ENCODE measurements at places on chromosomes 4 and X.

- no peak for DNase-seq
These were observed 471.0 kb downstream of the BCOR start for GRCh38 chrX:39626749-39627148.

DNA sequence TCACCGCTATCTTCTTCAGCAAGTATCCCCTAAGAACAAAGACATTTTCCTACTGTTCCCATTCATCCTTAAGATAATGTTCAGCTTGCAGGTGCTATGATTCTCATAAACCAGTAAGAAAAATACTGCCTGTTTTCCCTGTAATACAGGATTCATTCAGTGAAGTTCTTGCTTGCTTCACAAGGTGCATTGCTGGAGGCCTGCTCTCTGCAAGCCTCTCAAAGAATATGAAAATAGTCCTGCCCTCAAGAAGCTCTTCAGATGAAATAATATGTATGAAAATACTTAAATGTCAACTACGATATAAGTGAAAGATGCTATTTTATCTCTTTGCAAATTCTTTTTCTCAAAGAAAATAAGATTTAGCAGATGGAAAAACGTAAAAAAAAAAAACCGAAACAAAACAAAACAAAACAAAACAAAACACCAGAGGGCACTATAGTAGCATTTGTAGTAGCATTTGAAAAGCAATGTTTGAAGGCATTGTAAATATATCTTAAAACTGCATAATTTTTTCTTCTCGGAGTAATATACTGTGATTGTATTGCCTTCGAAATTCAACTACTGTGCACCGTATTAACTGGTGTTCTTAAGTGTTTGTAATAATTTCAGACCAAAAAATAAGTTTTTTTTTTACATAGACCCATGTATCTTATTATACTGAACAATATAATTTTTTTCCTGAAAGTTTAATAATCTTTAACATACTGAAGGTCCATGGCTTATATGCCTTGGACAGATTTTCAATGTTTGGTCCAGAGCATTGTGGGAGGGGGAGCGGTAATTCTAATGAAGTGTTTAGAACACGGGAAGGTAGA, 26.0 kb downstream of the ADH4 start:
- DNase-seq: no peak

DNA sequence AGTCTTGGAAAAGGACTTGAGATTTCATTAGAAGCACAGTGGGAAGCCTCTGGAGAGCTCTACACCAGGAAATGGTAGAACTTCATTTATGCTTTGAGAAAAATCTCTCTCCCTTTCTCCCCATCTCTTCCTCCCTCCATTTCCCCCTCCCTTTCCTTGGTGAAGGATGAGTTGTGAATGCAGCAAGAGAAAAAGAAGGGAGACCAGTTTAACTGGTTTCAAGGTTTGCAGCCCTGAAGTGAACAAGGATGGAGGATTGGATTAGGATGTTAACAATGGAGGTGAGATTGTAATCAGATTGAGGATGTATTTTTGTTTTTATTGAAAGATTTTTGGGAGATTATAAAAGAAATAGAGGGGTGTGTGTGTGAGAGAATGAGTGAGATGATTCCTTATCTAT, 99.5 kb downstream of the ANK2 start:
- no peak for DNase-seq

- DNase-seq: no peak
These were observed 740.3 kb upstream of the FRG1 start for GRCh38 chr4:189200353-189200752.

GRCh38 chr4:163747886-163748285, 253.4 kb downstream of the TMA16 start:
- no peak for DNase-seq

DNA sequence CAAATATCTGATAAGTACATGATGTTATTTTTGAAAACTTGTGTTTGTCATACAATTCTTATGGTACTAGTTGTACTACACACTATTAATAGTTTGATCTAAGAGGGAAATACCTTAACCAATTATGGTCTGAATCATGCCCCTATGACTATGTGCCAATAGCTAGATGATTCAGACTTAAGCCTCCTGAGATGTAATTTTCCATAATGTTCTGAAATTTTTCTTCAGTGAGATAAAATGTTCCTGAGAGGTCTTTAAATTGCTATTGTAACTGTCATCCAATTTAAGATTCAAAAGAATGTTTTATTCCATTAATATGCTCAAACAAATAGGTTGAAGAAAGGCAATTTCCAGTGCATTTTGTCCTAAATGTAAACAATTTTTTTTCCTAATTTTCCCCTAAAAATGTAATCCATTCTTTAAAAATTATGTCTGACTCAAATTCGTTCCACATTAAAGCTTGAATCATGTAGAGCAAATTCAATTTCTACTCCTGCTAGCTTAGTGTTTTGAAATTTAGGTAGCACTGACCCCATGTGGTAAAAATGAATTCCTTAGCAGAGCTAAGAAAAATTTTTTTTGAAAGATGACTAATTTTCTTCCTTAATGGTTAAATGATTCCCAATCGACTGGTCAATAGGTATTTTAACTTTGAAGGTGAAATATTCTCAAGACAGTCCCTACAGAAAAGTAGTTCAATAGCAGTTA, 49.1 kb downstream of the APOOL start:
- DNase-seq: no peak

DNA sequence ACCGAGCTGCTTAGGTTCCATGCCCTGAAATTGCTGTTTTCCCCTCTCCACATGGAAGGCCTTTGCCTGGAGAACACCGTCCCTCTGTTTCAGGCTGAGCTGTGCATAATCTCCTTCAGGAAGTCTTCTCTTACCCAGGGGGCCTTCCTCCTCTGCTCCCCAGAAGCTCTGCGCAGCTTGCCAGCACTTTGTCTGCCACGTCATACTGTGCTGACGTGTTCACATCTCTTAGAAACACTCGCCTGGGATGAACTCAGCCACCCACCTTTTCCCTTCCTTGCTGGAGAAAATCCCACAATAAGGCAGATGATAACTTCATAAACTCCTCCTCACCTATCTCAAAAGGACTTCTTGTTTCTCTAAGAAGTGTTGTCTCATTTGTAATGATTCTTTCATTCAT, 110.7 kb downstream of the ARHGAP10 start:
- no peak for DNase-seq

DNA sequence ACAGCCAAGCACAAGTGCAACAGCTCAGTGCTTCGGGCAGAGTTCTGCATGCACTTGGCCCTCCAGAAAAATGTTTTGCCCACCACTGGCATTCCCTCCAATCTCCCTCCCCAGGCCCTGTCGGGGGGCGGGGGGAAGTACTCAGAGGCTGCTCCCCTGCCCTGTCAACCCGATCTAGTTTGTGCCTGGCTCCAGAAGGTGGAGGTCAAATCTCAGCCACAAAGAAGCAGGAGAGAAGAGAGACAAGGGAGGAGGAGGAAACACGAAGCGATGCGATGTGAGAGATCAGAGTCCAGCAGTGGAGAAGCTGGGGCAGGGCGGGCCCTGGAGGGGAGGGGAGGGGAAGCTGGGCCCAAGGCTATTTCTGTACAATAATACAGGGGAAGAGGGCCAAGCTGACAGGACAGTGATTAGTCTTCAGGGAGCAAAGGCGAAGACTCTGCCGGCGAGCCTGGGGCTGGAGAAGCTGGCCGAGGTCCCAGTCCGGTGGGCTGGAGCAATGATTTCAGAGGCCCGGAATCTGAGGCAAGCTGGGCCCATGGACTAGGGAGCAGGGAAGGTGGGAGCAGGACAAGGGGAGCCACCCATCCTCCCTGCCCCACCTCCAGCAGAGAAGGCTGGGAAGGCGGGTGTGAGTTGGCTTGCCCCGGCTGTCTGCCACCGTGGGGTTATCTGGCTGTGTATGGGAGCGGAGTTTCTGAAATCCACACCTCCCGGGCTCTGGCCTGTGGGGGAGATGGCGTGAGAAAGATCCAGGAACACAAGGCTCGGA, 167.1 kb downstream of the EFNB1 start:
- no peak for DNase-seq

- DNase-seq: no peak
These were observed 102.8 kb downstream of the ITIH6 start for GRCh38 chrX:54695231-54695630.

GRCh38 chrX:117834076-117834475, 282.5 kb downstream of the KLHL13 start:
- DNase-seq: no peak

DNA sequence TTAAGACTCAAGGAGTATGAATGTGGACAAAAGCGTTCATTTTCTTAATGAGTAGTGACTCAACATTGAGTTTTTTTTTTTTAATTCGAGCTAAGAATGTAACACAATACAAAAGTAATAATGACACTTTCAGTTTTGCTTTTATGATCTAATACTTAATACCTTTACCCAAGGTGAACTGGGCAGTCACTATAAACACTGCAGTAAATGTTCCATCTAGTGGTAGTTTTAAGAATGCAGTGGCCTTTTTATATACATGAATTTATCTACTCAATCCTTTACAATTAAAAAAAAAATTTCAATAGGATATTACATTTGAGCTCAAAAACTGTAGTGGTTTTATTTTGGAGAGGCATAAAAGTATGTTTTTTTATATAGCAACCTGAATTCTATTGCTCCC, 33.9 kb downstream of the PDK3 start:
- no peak for DNase-seq

DNA sequence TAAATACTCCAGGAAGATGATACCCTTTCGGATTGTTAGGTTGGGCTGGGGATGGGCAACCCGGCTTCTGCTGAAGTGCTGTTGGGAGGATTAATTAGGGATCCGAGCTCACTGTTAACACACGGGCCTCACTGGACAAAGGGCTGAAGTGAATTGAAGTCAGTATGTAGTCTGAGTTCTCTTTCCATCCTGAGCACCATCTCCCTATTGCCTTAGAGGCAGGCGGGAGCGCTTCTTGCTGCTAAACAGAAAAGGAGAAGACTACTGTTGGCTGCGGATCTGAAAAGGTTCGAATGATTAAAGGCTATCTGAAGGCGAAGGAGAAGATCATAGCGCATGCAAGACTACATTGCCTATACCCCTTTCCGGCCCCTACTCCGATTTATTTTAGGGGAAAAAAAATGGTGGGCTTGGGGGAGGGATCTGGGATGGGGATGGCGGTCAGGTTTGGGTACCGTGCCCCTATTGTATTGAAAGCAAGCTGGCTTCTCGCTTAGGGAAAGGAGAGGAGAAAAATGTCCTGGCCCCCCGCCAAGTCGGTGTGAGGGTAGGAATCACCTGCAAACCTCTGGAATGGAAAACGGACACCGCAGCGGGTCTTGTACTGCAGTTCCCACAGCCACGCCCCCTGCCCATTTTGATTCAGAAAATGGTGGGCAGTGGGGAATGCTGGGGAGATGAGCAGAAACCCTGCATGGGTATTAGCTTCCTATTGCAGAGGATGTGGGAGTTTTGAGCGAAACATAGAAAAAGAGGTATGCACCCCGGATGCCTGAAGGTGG, 22.3 kb downstream of the MORF4L2 start:
- DNase-seq: no peak

DNA sequence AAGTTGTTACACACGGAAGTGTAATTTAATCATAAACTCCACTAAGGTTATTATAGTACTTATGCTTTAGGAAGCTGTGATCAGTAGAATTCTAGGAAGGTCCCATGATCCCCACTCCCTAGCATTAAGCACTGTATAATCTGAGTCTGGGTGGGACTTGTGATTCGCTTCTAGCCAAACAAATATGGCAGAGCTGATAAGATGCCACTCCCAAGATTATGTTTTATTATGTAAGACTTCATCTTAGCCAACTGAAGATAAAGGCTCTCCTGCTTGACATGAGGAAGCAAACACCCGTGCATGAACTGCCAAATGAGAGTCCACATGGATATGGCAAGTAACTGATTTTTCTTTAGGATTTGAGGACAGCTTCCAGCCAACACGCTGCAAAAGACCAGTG, 186.4 kb upstream of the NDST3 start:
- DNase-seq: no peak

- DNase-seq: no peak
These were observed 30.5 kb upstream of the LIMCH1 start for GRCh38 chr4:41507291-41507947.

DNA sequence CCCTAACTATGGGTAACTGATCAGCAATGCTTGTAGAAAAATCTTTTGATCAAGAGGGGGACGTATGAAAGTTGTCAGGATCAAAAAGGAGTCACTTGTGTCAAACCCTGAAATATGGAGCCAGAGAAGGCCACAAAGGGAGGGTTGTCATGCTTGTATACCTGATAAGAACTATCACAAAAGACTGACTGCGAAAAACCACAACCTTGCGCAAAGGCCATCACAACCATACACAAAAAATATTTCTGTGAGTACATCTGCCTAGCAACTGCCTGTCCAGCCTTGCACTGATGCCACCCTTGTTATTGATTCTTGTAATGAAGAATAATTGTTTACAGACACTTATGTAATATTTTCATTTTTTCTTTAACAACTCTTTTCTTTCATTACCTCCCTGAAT, 22.8 kb upstream of the EIF4E start:
- no peak for DNase-seq

- DNase-seq: no peak
These were observed 21.5 kb downstream of the JADE1 start for GRCh38 chr4:128830906-128831503.

DNA sequence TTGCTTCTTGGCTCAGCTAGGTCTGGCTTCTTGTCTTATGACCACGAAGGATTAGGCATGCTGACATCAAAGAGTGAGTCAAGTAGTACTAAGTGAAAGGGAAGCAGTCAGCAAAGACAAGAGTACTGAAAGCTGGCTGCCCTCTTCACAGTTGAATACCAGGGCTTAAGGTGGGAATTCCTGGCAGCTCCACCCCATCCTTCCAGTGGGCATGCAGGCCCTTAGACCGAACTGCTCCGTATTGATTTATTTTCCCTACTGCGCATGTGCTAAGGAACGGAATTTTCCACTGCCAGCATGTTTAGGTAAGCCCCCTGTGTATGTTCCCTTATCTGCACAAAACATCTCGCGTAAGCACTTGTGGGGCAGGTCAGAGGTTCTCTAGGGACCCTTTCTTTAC, 2320.1 kb downstream of the ARAP2 start:
- no peak for DNase-seq

- DNase-seq: no peak
These were observed 16.7 kb downstream of the HMX1 start for GRCh38 chr4:8854931-8855330.

DNA sequence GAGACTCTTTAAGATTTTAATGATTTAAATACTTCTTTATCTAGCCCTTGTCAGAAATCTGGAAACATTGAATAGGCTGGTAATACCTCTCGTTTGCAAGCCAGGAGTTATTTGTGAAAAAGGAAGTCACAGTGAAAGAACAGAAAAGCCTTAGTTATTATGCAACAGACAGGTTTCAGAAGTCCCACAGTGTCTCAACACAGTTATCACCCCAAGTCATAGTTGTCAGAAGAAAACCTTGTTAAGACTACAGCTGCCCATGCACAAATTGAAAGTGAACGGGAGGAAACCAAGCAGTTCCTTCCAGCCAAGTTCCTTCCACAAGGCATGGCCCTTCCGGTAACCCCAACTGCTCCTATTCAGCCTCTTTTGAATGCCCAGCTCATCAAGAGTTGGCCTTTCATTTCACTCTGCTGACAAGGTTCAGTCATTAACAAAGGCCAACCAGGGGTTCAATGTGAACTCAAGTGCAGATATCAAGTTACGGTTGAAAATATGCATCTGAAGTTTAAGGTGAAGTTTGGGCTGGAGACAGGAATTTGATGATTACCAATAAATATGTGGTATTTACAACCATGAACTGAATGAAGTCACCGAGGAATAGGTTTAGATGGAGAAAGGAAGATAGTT, 15.6 kb downstream of the ALPK1 start:
- DNase-seq: no peak

Measured in stimulated activated CD8-positive, alpha-beta memory T cell treated with anti-CD3 and anti-CD28 coated beads, Interleukin-4, amount 100 ng/mL, for 4 hours (primary cell).